ENCODE measurements at places on chromosomes 7 and 10.

DNA sequence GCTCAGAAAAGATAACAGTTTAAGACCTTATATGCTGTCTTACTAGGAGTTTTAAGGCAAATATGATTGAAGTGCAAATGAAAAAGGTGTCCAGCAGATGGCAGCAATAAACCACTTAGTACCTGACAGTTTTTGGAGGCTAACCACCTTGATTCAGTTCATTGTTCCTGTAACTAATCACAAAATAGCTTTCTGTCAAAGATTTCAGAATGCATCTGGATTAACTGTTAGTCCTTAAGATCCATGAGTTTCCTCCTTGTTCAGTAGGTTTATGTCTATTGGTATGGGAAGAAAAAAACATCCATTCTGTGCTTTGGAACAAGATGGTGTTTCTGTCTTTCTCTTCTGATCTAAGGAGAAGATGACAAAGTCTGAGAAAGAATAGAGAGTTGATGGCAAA lies 46.6 kb downstream of the CCSER2 start:
- peak; percentile 19 for DNase-seq

DNA sequence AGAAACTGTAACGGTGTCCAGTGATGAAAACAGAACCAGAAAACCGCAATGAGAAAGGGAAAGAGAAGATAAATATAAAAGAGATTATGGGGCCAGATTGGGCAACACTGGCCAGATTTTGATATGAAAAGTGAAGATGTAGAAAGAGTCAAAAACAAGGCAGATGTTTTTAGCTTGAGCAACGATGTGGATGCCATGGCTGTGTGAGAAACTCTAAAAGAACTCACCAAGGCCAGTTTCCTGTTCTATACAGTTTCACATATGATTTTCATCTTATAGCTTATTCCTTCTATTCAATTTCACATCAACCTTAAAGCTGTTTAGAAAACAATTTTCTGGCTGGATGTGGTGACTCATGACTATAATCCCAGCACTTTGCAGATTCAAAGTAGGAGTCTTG lies 36.3 kb downstream of the CSTF2T start:
- DNase-seq: no peak

- DNase-seq: peak; percentile 68
Measured at GRCh38 chr10:80472234-80473095, 18.4 kb downstream of the TSPAN14 start.

GRCh38 chr10:30999070-30999712 lies 32.5 kb downstream of the ZNF438 start:
- peak; percentile 13 for DNase-seq

DNA sequence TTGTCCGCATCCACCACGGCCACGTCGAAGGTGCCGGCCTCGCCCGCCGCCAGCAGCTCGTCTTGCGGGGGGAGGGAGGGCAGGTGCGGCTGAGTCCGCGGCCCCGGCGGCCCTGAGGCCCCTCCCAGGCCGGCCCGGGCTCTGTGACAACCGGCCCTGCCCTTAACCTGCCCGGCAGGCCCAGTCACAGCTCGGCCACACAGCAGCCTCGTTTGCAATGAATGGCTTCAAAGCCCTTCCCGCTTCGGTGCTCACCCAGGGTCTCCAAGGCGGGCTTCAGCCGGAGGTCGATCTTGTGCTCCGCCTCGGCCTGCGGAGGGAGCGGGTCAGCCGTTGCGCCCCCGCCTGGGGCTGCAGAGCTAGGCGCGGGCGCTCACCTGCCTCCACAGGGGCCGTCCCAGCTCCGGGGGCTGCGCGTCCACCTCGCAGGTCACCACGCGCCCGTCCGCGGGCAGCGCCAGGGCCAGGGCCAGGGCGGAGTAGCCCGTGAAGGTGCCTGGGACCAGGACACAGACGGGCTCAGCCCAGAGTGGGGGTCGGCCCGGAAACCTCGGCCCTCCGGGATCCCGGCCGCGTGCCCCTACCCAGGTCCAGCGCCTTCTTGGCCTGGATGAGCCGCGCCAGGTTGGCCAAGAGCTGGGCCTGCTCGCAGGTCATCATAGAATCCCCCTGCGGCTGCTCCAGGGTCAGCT lies 928 bp downstream of the COMTD1 start:
- DNase-seq: no peak

Measured in stimulated activated naive CD8-positive, alpha-beta T cell treated with anti-CD3 and anti-CD28 coated beads, Interleukin-15, amount 100 ng/mL, for 72 hours (primary cell).